Psoas muscle (tissue), 8 donors: ENCODE measurements at places on chromosomes 3 and 15. TPM values are rescaled to one million over a fixed set of nuclear protein-coding genes. Genes with fewer than 3 reads are reported as not detected.

GRCh38 chr15:69755551-69756310 lies 303.1 kb downstream of the RPLP1 start:
- DNase-seq, result no peak

DNA sequence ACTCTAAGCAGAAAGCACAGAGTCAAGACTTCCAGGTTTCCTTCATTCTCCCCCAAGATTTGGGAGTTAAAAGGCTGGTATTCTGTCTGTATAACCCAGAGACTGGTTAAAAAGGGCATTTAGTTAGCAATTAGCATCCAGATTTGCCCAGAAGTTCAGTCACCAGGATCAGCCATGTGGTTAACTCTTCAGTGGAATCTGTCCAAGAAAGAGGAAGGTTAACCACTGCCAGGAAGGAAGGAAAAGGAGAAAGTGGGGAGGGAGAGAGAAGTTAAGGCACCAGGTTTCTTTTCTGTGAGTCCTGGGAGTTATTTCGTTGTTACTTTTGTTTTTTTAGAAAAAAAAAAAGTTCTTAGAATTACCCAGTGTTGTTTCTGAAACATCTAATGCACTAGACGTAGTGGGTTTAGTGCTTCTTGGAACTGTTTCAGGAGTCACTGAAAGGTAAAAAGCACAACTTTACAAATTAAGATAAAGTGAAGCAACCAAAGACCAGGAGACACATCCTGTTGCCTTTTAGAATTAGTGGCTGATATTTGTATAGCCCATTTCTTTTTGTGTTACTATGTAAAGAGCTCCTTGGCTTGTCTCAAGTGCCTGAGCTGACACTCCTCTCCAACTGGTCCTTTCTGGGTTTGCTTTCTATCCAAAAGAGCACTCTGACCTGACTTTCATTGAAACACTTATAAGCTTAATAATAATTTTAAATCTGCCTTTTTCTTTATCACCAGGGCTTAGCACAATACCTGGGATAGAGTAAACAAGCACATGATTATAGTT lies 128.6 kb downstream of the ABI3BP start:
- no peak for DNase-seq

DNA sequence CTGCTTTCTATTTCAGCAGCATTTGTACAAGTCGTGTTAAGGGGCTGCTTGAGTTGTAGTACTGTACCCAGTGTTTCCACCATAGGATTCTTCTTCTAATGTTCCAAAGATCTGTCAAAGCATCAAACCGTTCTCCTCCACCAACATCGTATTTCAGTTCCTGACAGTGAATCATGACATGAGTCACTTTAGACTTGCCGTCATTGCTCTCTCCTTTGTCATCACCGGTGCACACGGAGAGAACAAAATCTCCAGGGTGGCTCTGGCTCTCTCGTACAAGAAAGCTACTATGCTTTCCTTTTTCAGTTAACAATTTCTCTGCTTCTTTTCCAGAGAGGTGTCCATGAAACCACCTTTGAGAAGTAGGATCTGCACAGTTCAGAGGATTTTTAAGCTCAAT lies 270.9 kb upstream of the CCDC54 start:
- DNase-seq, result no peak

GRCh38 chr15:82847703-82848102 lies 38.3 kb downstream of the WHAMM start:
- DNase-seq, result no peak

DNA sequence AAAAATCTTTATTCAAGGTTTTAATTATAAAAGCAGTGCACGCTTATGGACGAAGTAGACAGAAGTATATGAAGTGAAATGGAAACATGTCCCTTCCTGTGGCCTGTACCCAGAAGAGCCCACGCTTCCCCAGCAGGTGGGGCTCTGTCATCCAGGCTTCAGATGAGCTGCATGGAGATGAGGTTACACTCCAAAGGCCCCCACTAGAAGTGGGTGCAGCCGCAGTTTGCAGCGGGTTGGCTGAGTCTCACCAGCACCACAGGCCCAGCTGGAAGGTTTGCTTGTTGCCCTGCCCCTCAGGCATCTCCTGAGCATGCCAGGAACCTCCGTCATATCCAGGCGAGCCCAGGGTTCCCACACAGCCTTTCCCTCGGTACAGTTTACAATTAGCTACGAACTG lies 33.1 kb downstream of the PRR20G start:
- DNase-seq, result no peak

The LYZL4 gene
- total RNA-seq, result not detected

DNA sequence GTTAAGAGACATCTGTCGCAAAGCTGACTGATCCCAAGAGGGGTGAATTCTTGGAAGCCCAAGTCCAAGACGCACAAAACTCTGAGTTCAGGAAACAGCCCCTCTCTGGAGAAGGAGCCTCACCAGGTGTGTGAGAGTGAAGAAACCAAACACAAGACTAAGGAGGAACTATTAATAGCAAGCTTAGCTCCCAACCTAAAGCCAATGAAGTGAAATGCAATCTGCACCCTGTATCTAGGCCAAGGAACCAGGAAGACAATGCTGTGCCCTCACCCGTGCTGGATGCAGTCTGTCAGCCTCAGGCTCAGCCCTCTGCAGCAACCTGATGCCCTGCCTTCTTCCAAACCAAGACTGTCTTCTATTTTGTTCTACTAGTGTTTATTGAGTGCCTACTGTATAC lies 22.5 kb upstream of the THBS1 start:
- DNase-seq, result no peak

The CHCHD6 gene
- total RNA-seq, result 2.4 TPM

The FBLN2 gene
- 29.1 TPM for total RNA-seq

The SKOR1 gene
- total RNA-seq, result 0.48 TPM

GRCh38 chr3:197424266-197424665 lies 125.9 kb upstream of the DLG1 start:
- DNase-seq, result no peak

The PHC3 gene
- total RNA-seq, result 39.7 TPM
